ENCODE measurements at places on chromosomes 6 and 20.
A peak's percentile ranks its signal among the peaks of the same experiment; 100 is the strongest.

DNA sequence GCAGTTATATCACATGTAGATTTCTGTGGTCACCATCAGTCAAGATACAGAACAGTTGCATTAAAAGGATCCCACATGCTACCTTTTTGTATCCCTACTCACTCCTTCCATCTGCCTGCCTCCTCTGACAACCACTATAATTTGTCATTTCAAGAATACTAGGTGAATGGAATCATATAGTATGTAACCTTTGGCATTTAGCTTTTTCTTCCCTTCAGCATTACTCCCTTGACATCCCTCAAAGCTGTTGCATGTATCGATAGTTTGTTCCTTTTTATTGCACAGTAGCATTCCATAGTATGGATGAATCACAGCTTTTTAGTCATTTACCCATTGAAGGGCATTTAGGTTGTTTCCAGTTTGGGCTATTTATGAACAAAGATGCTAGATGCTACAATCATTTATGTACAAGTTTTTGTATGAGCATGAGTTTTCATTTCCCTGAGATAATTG is 26.1 kb downstream of the NCOA7 start:
- peak; percentile 32 for DNase-seq

- DNase-seq = no peak
Measured at GRCh38 chr20:56431471-56431870, 19.4 kb downstream of the CASS4 start.

DNA sequence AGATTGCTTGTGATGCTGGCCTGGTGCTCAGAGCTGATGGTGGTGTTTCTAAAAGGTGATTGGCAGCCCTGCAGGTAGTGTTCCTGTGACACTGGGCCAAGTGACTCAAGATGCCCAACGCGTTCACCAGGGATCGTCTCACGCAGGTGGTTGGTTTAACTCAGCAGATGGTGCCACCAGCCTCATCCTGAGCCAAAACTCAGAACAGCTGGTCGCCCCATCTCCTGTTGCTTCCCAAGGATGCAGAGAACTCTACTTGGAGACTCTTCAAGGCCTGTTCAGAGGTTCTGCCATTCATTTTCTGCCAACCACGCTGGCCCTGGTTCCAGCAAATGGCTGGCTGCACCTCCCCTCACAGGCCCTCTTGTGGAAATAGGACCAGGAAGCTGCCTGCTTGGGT is 394.4 kb downstream of the CDH26 start:
- DNase-seq = no peak

DNA sequence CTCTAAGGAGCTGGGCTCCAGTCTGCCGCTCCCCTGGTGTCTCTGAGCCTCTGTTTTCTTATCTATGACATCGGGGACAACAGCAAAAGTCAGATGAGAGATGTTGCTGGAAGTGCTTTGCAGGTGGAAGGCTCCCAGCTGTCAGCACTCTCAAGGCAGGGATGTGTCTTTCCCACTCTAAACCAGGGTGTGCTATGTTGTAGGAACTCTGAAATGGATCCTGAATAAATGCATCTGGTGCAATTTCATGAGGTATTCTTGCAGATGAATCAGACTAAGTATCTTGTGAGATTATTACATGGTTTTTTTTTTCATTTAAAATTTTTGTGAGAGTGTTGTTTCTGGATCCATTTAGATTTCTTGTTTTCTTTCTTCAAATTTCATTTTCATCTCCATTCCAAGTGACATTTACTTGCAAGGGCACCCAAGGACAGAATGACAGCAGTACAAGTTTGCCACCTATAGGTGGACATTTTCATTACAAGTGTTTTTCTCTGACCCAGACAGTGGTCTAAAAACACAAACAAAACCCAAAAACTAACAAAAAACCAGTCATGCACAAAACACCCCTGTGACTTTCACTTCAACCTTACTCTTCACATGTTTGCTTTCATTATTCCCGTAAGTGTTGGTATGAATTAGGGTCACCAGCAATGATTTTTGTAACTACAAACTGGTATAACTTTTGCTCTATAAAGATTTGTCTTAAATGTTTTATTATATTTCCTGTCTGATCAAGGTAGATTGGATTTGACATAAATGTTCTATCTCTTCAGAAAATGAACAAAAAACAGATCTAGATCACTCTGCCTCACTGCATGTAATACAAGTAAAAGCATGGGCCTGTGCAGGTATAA is 14.7 kb upstream of the SIM1 start:
- DNase-seq = peak; percentile 60

GRCh38 chr6:42996513-42996912 is 12.1 kb downstream of the PPP2R5D start:
- no peak for DNase-seq

- no peak for DNase-seq
Measured at GRCh38 chr6:153405931-153406330, 274.8 kb upstream of the RGS17 start.

GRCh38 chr20:63417738-63418120 is 54.7 kb downstream of the KCNQ2 start:
- no peak for DNase-seq

DNA sequence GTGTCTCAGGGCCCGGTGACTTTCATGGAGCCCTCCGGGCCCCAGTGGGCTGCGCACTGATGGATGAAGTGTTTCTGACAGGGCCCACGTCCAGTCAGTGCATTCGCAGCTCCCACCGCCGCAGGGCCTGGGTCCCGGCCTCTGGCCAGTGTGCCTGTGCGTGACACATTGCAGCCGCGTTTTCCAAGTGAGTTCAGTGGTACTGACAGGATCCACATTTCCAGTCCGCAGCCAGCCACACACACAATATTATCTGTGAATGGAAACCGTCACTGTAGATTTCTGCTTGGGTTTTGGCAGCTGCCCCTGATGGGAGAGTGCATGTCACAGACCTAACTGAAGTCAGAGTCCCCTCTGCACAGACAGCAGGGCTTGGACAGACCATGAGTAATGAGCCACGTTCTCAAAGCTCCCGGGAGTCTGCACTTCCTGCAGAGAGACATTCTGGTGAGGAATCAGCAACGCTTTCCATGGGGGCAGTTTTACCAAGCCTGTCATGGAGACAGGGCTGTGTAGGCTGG is 171.4 kb downstream of the MYLK4 start:
- peak; percentile 6 for DNase-seq

- DNase-seq = peak; percentile 93
Measured at GRCh38 chr20:34676642-34677373, at the start of gene PIGU. PIGU (minus strand) TSS chr20:34677092; CDS start chr20:34677085, 7 bp downstream.
